ENCODE measurements at places on chromosomes 12 and 14.
A peak's percentile ranks its signal among the peaks of the same experiment; 100 is the strongest.

DNA sequence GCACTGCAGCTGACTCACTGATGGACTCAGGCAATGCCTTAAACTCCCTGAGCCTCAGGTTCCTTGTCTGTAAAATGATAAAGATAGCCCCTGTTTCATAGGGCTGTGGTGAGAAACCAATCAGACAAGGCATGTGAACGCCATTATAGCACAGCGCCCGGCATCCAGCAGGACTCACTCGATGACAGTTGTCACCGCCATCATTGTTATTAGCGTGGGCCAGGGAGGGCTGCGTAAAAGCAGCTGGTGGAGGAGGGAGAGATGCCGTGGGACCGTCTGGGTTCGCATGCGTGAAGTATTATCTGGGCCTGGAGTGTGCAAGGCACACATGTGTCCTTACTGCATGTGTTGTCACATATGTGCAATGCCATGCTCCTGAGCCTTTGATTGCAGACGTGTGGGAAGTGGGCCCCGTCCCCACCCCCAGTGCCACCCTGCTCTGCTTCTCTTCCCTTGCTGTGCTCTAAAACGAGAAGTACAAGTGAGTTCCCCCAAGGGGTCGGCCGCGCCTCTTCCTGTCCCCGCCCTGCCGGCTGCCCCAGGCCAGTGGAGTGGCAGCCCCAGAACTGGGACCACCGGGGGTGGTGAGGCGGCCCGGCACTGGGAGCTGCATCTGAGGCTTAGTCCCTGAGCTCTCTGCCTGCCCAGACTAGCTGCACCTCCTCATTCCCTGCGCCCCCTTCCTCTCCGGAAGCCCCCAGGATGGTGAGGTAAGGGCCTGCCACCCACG lies at the start of gene PTPN6:
Gene PTPN6, plus strand, starts transcription at position 546 of the 730 bp plus-strand sequence. Its CDS starts 157 bp downstream, at position 703.
- peak; percentile 68 for DNase-seq

GRCh38 chr14:58797010-58797429 lies 159.3 kb downstream of the DACT1 start:
- no peak for DNase-seq

DNA sequence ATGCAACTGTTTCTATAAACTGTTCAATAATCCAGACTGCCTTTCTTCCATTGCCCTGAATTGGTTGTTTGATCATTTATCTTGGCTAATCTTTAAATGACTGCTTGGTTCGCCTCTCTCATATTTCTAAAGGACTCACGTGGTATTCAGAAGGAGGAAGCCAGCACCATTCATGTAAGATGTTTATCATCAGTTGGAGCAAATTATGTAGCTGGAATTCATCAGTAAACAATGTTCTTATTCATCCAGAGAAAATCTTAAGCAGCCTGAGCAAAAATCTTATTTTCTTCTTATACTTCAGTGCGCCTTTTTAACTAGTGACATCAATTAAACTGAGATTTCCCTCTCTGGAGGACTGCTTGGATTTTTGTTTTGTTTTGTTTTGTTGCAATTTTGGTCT lies 538.7 kb upstream of the TMEM132C start:
- no peak for DNase-seq

- no peak for DNase-seq
Observed at GRCh38 chr14:33068040-33068439, 129.4 kb downstream of the NPAS3 start.

DNA sequence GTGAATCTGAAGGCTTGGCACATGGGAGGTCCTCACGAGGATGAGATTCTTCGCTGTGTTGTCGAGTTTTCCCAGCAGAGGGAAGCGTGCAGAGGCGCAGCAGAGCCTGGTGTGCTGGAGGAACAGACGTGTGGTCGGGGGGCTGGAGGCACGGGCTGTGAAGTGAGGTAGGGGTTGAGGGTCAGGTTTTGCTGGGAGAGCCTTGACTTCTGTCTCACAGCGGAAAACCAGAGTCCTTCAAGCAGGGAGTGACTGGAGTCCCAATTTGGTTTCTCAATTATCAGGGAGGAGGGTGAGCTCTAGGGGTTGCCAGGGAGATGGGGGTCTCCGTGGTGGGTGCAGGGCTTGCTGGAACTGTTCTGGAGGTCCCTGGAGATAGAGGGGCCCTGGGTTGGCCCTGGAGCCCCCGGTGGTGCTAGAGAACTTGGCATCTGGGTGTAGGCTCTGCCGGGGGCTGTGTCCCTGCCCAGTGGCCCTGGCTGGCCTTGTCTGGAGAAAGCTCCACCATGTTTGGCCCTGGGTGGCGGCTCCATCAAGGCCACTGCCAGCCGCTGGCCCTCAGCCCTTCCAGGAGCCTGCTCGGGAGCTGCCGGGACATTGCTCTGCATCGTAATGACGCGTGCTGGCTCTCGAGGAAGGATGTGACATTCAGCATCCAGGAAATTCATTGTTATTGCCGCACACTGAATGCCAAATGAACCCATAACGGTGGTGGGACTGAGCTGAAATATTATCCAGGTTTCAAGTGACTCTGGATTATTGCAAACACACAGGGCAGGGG lies 215.7 kb downstream of the KIF26A start:
- no peak for DNase-seq

GRCh38 chr14:105094193-105094907 lies 29.1 kb upstream of the GPR132 start:
- DNase-seq, result peak; percentile 48

DNA sequence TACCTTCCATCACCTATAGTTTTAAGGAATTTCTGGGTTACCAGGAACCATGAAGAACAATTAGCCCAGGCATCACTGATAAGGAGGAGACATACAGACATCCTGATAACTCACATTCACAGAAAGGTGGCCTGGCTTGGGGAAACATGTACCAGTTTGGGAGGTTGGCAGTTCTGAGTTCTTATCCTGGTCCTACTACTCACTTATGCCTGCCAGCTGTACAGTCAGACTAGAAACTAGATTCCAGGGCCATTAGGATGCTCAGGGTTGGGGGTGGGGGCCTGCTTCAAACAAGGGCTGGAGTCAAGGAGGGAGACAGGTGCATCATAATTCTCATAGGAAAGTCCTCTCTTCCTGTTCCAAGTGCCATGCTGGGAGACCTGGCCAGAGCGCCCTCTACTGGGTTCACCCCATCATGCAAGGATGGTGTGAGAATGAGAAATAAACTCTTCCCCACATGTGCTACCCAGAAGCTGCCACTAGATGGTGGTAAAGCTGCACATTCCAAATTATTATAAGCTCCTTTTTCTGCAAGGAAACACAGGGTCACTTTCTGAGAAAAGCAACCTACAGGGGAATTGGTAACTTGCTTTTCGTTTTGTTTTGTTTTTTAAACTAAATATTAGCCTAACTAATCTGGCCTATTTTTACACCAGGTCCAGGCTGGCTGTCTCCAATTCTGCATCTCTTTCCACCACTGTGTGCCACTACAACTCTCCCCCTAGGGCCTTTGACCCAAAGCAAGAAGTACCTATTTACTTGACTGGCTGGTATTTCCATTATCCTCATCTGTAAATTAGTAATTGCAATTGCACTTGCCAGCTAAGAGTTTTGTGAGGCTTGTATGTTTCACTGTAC lies 14.5 kb downstream of the OAS2 start:
- DNase-seq, result peak; percentile 63

GRCh38 chr14:102121567-102121966 lies 18.1 kb upstream of the WDR20 start:
- DNase-seq, result no peak

DNA sequence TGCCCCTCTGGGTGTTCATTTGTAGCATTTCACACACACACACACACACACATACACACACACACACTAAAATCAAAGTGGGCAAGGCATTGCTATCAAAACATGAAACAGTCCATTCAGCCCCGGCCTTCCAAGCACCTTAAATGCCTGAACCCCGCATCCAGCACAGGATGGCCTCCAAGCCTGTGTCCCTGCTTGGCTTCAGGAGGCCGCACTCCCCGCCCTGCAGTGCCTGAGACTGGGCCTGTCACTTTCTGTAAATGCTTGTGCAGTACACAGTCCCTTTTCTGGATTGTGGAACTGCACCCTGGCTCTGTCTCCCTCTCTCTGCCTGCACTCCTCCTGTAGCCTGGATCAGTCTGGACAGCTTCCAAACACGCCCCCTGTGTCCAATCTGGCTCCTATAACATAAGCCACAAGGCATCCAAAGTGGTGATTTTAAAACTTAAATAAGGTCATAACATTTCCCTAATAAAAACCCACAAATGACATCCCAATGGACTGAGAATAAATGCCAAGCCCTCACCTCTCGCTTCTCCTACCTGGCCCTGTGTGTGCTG lies 972.2 kb upstream of the TMEM132C start:
- no peak for DNase-seq

DNA sequence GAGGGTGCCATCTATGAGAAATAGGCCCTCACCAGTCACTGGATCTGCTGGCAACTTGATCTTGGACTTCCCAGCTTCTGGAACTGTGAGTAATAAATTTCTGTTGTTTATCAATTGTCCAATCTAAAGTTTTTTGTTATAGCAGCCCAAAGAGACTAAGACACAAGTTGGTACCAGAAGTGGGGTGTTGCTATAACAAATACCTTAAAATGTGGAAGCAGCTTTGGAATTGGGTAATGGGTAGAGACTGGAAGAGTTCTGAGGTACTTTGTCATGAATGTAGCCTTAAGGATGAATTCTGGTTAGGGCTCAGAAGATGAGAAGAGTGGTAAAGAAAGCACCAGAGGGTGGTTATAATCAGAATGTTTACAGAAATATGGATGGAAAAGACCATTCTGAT lies 21.5 kb downstream of the GMFB start:
- no peak for DNase-seq

DNA sequence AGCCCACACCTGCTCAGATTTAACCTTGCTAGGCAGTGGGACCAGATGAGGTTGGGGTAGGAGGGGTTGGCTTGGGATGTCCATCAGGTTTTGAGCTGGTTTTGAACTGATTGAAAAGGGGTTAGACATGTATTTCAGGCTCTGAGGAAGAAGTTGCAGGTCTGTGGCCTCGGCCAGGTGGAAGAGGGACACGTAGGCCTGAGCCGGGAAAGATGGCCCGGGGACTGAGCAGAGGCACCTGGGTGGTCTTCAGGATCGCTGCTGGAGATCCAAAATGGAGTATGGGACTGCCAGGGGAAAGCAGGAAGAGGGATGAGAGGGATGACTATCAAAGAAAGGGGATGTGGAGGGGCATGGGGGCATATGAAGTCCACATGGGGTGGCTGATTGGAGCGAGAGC lies 7.6 kb downstream of the NYNRIN start:
- no peak for DNase-seq

GRCh38 chr12:131775392-131776236 lies 52.6 kb upstream of the MMP17 start:
- no peak for DNase-seq

GRCh38 chr12:66055837-66056319 lies 74.7 kb downstream of the LLPH start:
- no peak for DNase-seq

- no peak for DNase-seq
Observed at GRCh38 chr12:18262514-18262913, 1.2 kb downstream of the PIK3C2G start.

DNA sequence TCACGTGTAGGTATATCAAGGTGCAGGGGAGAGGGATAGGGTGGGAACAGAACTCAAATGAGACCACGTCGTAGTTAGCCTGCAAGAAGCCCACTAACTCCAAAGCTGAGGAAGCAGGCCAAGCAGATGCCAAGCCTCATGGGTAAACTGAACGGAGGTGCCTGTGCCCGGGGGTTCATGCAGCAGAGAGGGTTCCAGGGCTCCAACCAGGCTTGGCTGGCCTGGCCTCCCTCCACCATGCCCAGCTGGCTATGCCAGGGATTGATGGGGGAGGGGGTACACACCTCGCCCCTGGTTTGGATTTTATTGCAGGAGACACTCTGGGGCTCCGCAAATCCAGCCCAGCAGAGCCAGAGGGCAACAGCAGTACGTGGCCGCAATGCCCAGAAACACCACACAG lies 27.3 kb downstream of the PXN start:
- no peak for DNase-seq

- no peak for DNase-seq
Observed at GRCh38 chr12:50625029-50625925, 120.5 kb downstream of the DIP2B start.

DNA sequence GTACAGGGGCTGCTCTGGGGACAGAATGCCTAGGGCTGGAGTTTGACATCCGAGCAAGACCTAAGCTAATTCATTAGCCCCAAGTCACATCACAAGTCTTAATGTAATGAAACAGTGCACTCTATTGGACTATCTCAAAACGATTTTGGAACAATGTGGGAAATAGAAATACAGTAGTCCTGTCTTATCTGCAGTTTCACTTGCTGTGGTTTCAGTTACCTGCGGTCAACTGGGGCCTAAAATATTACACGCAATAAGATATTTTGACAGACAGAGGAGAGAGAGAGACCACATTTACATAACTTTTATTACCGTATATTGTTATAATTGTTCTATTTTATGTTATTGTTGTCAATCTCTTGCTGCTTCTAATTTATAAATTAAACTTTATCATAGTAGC lies 21.1 kb downstream of the MOAP1 start:
- DNase-seq, result no peak

DNA sequence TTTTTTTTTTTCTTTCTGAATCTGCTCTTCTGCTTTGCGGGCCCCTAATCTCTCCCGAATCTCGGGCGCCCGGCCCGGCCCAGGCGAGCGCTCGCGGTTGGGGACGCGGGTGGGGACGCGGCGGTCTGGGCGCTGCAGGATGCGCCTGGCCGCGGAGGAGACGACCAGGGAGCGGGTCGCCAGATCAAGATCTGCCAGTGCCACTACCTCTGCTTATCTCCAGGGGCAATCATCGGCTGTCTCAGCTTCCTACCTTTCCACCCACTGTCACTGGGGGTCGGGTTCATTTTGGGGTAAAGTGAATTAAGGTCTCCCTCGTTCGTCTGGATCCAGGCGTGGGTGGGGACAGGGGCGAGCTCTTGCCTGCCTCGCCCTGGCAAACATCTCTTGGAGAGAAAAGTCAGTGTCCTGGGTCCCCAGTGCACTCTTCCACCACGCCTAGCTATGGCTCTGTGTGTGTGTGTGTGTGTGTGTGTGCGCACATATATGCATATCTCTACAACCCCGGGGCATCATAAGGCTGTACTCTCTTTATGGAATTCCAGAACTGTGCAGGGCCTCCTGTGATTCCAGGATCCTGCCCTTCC lies 422.3 kb downstream of the VRK1 start:
- DNase-seq, result no peak
